Calu3 (cell line): ENCODE measurements at places on chromosomes 1 and 21. TPM values are rescaled to one million over a fixed set of nuclear protein-coding genes. Genes with fewer than 3 reads are reported as not detected.

DNA sequence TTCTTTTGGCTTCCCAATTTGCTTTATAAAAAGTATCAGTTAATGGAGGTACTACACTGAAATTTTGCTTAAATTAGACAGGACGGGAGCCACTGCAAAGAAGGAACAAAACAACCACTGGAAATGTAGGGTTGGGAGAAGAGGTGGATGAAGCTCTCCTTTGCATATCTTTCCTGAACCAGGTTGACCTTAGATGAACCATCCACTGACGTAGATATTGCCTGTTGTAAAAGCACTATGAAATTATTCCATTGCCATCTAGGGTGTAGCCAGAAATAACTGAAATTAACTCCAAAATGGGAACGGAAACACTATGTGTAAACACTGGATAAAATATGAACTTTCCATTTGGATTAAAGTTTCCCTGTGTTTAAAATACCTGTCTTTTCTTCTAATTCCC, 1.2 kb upstream of the ABL2 start:
- DNase-seq: no peak

The SYT11 gene
- 0.98 and 1.0 TPM in 2 replicates for total RNA-seq

The FAM43B gene
- not detected in 2 replicates for total RNA-seq

The SYTL1 gene
- 15.0 and 16.5 TPM in 2 replicates for total RNA-seq

GRCh38 chr1:2320006-2320405, 71.3 kb downstream of the MORN1 start:
- DNase-seq: no peak

The PLA2G2E gene
- not detected in 2 replicates for total RNA-seq

The PLA2G2F gene
- total RNA-seq: not detected in 2 replicates

DNA sequence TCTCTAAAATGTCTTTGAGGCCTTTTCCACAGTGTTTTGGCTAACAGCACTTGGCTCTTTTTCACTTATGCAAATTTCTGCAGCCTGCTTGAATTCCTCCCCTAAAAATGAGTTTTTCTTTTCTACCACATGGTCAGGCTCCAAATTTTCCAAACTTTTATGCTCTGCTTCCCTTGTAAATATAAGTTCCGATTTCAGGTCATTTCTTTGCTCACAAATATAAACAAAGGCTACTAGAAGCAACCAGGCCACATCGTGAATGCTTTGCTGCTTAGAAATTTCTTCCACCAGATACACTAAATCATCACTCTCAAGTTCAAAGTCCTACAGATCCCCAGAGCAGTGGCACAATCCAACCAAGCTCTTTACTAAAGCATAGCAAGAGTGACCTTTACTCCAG, 28.1 kb upstream of the BTG3 start:
- no peak for DNase-seq

DNA sequence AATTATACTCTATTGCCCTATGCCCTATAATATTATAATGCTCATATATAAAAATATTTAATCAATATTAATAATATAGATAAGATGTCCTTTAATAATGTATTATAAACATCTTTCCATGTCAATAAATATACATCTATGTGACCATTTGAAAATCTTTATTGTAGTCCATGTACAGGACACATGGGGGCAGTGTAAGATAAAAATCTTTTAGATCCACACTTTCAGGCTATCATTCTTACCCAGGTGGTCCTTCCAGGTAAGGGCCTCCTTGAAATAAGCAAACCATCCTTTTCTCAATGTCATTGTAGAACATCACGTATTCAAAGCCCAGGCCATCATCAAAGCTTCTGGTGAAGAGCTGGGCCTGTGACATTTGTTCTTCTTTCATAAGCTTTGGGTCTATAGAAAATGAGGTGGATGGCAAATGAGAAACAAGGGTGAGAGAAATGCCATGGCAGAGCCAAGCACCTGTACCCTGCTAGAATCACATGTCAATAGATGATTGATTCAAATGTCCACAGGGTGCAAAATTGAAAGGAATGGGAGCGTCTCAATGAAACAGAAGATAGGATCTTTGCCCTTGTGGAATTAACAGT, 20.2 kb downstream of the THEM4 start:
- DNase-seq: no peak
